LHCN-M2 (cell line): ENCODE measurements at places on chromosomes 12 and 14. TPM values are rescaled to one million over a fixed set of nuclear protein-coding genes. Genes with fewer than 3 reads are reported as not detected.

GRCh38 chr14:105369653-105370040 lies 28.7 kb upstream of the TEX22 start:
- no peak for DNase-seq

- peak; percentile 59 for DNase-seq
Observed at GRCh38 chr12:119870457-119870856, 6.7 kb downstream of the CIT start.

- no peak for DNase-seq
Observed at GRCh38 chr12:45575417-45575816, 154.1 kb upstream of the ARID2 start.

- no peak for DNase-seq
Observed at GRCh38 chr14:24086193-24086955, 7.7 kb upstream of the PCK2 start.

Gene FLRT2
- total RNA-seq: 7.5 and 17.6 TPM in 2 replicates

GRCh38 chr14:93797071-93797470 lies 8.8 kb upstream of the PRIMA1 start:
- no peak for DNase-seq

GRCh38 chr12:27531896-27532295 lies 7.9 kb downstream of the PPFIBP1 start:
- no peak for DNase-seq

DNA sequence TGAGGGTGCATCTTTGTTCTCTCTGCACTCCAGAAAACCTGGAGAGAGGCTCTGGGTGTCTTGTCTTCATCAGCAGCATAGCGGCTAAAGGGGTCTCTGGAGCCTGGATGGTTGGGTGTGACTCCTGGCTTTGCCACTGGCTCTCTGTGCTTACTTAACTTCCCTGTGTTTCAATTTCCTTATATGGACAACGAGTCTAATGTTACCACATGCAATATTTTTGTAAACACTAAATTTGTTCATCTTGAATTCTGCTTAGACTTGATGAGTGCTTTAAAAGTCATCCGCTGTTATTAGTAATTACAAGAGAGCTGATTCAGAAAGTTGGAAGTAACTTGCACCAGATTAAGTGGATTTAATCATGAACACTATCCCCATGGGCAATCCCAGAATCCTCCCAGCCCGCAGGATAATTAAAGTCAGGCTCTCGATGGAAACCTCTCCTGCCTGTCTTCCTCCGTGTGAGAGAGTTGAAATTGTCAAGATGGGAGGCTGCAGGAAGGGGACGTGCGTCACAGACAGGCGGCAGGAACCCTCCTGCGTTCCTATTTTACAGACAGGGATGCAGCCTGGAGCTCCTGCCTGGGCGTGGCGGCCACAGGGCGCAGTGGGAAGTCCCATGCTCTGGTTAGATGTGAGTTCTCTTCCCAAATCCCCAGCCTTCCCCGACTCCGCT lies 201.2 kb downstream of the TTC8 start:
- no peak for DNase-seq

Gene KRT86
- 0.06 TPM in 1 of 2 replicates, not detected in the other for total RNA-seq

Gene LAG3
- 0.23 and 0.45 TPM in 2 replicates for total RNA-seq

Gene CACNA2D4
- not detected in 2 replicates for total RNA-seq

DNA sequence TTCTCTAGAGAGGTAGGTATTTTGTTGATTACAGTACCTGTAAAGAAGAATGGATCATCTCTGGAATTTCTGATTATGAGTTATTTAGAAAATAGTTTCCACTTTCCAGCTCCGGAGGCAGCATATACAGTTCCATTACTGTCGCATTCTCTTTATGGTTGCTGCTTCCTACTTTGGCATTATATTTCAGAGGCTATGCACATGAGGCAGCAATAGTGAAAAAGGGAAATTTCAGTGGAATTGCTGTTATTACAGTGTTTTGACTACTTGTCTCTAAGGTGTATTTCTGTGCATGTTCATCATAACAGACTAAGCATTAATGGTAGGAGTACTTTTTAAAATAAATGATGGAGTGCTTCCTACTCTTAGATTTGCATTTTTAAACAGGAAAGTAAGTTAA lies 10.2 kb downstream of the GNG2 start:
- no peak for DNase-seq

Gene CISTR
- not detected in 2 replicates for total RNA-seq

Gene HOXC9
- 7.8 and 8.8 TPM in 2 replicates for total RNA-seq

DNA sequence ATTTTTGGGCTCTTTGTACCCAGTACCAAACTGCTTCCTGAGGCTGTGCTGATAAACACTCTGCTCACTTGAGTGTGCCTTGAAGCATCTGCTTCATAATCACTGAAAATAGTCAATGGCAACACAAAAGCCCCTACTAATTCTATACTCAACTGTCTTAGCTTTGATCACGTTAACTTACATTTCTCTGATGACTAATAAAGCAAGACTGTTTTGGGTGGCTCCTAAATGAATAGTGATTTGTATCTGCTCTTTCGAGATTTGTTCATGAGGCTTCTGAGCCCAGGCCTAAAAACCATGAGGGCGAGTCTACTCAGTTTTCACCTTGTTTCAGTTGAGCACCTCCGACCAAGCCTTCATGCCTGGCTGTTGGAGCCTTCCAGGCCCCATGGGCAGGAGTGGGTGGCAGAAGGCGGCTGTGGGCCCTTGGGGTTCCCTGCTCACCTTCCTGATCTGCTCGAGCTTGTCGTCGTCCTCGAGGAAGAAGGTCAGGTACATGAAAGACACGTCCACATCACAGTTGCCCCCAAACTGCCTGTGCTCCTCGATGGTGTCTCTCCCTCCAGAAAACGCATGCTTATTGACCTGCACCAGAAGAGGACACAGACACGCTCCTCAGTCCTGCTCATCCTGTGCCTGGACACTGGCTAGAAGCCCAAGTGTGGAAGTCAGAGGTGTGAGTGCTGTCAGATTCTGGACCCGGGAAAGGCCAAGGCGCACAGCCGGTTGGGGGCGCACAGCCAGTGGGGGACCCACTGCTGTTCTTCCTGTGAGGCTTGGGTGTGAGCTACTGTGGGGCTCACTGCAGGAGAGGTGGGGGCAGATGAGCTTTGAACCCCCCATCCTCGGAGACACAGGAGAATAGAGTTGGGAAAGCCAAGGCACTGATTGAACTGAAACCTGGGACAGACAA lies 13.7 kb downstream of the SLC25A47 start:
- no peak for DNase-seq

GRCh38 chr12:48197549-48197970 lies 5.5 kb downstream of the OR10AD1 start:
- DNase-seq: peak; percentile 14

DNA sequence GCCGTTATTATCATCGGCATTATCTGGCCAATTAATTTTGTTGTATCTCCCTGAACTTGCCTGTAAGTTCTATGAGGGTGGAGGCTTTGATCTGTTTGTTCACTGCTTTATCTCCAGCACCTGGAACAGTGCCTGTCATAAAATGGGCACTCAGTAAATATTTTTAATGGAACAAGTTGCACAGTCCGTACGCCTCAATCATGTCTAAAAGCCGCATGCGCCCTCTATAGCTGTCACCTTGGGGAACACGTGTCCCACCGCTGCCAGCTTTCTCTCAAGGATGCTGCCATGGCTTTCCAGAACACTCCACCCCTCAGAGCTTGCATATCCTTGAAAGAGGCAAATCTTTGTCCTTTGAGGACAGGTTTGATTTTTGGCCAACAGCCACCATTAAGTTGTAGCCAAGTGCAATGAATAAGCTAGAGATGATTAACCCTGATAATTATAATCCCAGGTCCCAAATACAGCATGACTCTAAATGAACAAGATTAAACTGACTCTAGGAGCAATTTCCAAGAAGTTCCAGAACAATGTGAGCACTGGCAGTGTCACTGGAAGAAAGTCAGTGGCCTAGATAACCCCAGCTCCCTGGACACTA lies 55.1 kb downstream of the ERH start:
- no peak for DNase-seq

GRCh38 chr12:59036973-59037762 lies 116.9 kb upstream of the LRIG3 start:
- DNase-seq: no peak

Gene TMEM121
- 11.0 and 12.2 TPM in 2 replicates for total RNA-seq

Gene CCNB1IP1
- total RNA-seq: 39.3 and 39.5 TPM in 2 replicates

DNA sequence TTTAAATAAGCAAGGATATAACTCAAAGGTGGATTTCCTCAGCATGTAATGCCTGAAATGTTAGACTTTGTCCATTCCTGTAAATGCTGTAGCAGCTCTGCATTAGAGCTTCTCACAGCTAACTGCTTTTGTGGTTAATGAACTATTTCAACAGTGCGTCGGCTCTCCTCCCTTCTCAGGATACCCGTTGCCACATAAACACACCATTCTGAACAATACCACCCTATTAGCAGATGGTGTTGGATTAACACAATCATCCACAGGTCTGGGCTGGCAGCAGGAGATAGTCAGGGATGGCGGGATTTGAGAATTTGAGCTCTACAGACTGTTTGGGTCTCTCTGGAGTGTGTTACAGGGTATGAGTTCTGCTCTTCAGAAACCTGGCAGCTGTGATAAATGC lies 33.5 kb upstream of the C12orf42 start:
- no peak for DNase-seq

DNA sequence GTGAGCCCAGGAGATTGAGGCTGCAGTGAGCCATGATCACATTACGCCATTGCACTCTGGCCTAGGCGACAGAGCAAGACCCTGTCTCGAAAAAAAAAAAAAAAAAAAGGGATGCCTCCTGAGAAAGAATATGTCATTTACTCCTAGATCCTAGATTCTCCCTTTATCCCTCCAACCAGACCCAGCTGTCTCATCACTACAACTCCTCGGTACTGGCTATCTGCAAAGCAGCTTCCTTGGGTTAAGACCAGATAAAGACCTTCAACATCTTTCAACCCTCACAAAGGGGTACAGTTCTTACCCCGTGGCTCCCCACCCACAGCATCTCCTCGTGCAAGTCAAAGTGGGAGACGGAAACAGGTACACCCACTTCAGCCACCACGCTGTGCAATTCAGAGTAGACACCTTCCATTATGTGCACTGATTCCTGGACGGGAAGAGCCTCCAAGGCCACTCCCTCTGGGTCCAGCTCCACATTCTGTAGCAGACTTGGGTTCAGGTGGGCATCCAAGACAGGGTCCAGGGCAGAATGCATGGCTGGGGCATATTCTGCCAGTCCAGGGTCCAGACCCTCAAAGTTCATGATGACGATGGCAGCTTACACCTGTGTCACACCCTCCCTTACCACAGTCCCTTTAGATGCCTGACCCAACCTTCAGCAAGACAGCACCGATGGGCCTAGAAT lies 1.1 kb downstream of the PAN2 start:
- no peak for DNase-seq

Gene WSB2
- 126 and 131 TPM in 2 replicates for total RNA-seq

GRCh38 chr12:54984658-54985376 lies at the start of gene TESPA1:
Gene TESPA1, minus strand, starts transcription at chr12:54984762. Its CDS starts 10,200 bp downstream, at chr12:54974562.
- DNase-seq: no peak

GRCh38 chr12:47156167-47156736 lies 76.5 kb upstream of the AMIGO2 start:
- DNase-seq: peak; percentile 26

- DNase-seq: no peak
Observed at GRCh38 chr12:50024805-50025186, 498 bp downstream of the RACGAP1 start.

Gene CPNE6
- total RNA-seq: not detected in 2 replicates
